ENCODE measurements at places on chromosomes 7 and 10. TPM values are rescaled to one million over a fixed set of nuclear protein-coding genes. Genes with fewer than 3 reads are reported as not detected.

The SLC26A5 gene
- 0.36 TPM for total RNA-seq

The CYP2C19 gene
- not detected for total RNA-seq

DNA sequence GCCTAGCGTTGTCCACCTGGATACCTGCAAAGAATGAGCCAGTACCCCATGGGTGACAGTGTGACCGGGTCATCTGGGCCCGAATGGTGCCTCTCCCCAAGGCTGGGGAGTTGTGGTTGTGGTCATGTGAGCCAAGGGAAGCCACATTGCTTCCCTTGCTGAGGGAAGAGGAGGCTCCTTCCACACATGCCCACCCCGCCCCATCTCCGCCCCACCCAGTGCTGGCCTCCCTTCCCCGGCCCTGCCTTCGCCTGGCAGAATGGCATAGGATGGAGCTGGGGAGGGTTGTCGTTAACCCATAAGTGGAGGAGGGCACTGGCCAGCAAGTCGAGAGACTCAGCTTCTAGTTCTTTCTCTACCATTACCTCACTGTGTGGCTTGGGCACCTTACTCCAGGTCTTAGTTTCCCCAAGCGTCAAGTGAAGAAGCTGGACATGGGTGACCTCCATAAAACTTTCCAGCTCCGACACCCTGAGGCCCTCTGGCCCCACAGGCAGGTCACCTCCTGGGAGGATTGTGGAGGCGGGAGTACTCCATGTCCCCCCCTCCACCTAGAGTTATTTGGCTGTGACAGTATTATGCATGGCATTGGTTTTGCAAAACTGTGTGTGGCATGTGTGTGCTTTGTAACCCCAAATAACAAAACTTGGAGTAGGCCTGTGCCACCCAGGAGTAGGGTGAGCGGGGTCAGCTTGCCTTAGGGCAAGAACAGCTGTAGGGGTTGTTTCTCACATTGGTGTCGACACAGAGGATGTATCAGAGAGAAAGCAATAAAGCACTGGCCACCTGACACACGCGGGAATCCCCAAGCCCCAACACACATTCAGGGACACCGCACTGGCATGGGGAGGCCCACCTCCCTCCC is 90.5 kb upstream of the MACROH2A2 start:
- no peak overlapping the region for H3K27ac ChIP-seq
- H3K4me3 ChIP-seq, result no peak overlapping the region
- no peak for DNase-seq

The INSYN2A gene
- 0.33 TPM for total RNA-seq

The GTF2I gene
- total RNA-seq, result 181 TPM

The DEPP1 gene
- total RNA-seq, result 55.7 TPM

GRCh38 chr10:60348982-60349381 is 40.7 kb downstream of the ANK3 start:
- DNase-seq, result no peak
- no peaks in the 10 kb centered on the region for H3K27me3 ChIP-seq
- H3K36me3 ChIP-seq, result no peaks in the 10 kb centered on the region
- H3K27ac ChIP-seq, result no peak overlapping the region
- H3K4me1 ChIP-seq, result peaks cover 10% of the 10 kb centered on the region

The OR2A1 gene
- 0.14 TPM for total RNA-seq

The GRID1 gene
- total RNA-seq, result 1.1 TPM

DNA sequence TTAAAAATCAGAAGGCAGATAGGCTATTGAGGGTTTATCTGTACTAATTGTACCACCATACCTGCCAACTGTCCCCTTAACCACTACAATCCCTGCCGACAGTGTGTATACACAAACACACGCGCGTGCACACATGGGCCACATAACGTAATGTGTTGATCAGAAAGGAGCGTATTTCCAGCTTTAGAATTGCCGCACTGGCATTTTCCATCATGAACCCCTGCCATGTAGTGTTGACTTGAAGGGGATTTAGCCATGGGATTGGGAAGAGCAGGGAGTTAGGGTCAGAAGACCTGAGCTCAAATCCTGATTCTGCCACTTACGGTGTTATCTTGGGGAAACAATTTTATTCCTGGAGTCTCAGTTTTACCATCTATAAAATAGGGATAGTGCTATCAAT is 158.9 kb downstream of the TCF7L2 start:
- H3K4me3 ChIP-seq, result no peak overlapping the region
- H3K27me3 ChIP-seq, result no peaks in the 10 kb centered on the region
- no peak overlapping the region for H3K27ac ChIP-seq
- H3K4me1 ChIP-seq, result peaks cover 47% of the 10 kb centered on the region
- DNase-seq, result no peak

The LIPN gene
- total RNA-seq, result 1.4 TPM

- H3K36me3 ChIP-seq, result no peaks in the 10 kb centered on the region
- DNase-seq, result no peak
- no peak overlapping the region for H3K27ac ChIP-seq
- H3K4me1 ChIP-seq, result no peaks in the 10 kb centered on the region
- no peak overlapping the region for H3K4me3 ChIP-seq
- H3K27me3 ChIP-seq, result no peaks in the 10 kb centered on the region
Observed at GRCh38 chr7:9846902-9847301, 1126.8 kb upstream of the PHF14 start.

DNA sequence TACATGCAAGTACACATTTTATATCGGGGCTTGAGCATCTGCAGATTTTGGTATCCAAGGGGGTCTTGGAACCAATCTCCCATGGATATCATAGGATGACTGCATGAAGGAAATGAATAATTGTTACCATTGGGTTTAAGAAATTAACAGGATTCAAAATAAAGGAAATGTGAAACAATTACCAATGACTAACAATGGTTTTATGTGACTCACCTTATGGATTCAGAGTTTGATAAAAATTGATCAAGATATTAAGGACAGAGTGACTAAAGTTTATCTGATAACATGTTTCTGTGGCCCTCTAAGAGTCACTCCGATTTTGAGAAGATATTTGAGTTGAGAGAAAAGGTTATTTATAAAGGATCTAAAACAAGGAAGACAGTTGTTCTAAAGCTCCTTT is 93.0 kb upstream of the ODAD2 start:
- H3K36me3 ChIP-seq, result peaks cover 21% of the 10 kb centered on the region
- no peak for DNase-seq

The HOGA1 gene
- total RNA-seq, result 0.71 TPM

- DNase-seq, result no peak
- H3K36me3 ChIP-seq, result no peaks in the 10 kb centered on the region
- H3K4me1 ChIP-seq, result no peaks in the 10 kb centered on the region
- H3K27ac ChIP-seq, result peak overlapping the region; percentile 4
- H3K4me3 ChIP-seq, result no peak overlapping the region
Observed at GRCh38 chr7:139714163-139714901, 63.5 kb downstream of the HIPK2 start.

GRCh38 chr7:26454180-26454579 is 162.5 kb downstream of the SNX10 start:
- no peak for DNase-seq
- no peak overlapping the region for H3K27ac ChIP-seq
- no peaks in the 10 kb centered on the region for H3K4me1 ChIP-seq
- no peaks in the 10 kb centered on the region for H3K36me3 ChIP-seq

The GATA3 gene
- not detected for total RNA-seq

GRCh38 chr10:10699427-10699826 is 318.2 kb upstream of the CELF2 start:
- H3K4me1 ChIP-seq, result no peaks in the 10 kb centered on the region
- H3K36me3 ChIP-seq, result no peaks in the 10 kb centered on the region
- no peak overlapping the region for H3K27ac ChIP-seq

DNA sequence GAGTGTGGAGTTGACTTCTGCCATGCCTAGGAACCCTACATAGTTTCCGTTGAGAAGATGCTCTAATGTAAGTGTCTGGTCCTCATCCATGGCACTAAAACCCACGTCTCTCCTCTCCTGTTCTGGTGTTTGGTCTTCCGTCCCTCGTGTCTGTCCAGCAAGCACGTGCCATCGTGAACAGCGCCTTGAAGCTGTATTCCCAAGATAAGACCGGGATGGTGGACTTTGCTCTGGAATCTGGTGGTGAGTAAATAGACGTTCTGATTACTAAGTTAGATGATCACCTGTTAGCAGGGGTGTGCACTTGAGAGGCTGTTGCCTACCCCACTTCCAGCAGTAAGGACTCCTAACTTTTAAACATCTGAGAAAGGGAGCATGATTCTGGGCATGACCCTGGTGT is 15.1 kb upstream of the GET4 start:
- H3K27me3 ChIP-seq, result no peaks in the 10 kb centered on the region
- H3K36me3 ChIP-seq, result peaks cover 97% of the 10 kb centered on the region
- H3K4me3 ChIP-seq, result no peak overlapping the region
- H3K27ac ChIP-seq, result no peak overlapping the region

GRCh38 chr7:31744294-31744874 is 57.4 kb downstream of the PPP1R17 start:
- H3K36me3 ChIP-seq, result no peaks in the 10 kb centered on the region
- no peaks in the 10 kb centered on the region for H3K4me1 ChIP-seq
- H3K27me3 ChIP-seq, result no peaks in the 10 kb centered on the region

GRCh38 chr10:104434601-104435000 is 81.0 kb downstream of the CFAP58 start:
- no peaks in the 10 kb centered on the region for H3K36me3 ChIP-seq
- no peaks in the 10 kb centered on the region for H3K27me3 ChIP-seq
- H3K4me3 ChIP-seq, result no peak overlapping the region
- no peak for DNase-seq
- H3K27ac ChIP-seq, result no peak overlapping the region

GRCh38 chr7:78020874-78021249 is 222.3 kb downstream of the PHTF2 start:
- no peaks in the 10 kb centered on the region for H3K27me3 ChIP-seq
- no peak overlapping the region for H3K4me3 ChIP-seq
- H3K4me1 ChIP-seq, result no peaks in the 10 kb centered on the region
- no peaks in the 10 kb centered on the region for H3K36me3 ChIP-seq
- peak overlapping the region; percentile 97 for H3K27ac ChIP-seq

- H3K4me1 ChIP-seq, result no peaks in the 10 kb centered on the region
- no peak overlapping the region for H3K27ac ChIP-seq
- H3K27me3 ChIP-seq, result no peaks in the 10 kb centered on the region
- no peaks in the 10 kb centered on the region for H3K36me3 ChIP-seq
- H3K4me3 ChIP-seq, result no peak overlapping the region
Observed at GRCh38 chr7:116062666-116063065, 32.1 kb upstream of the TFEC start.

- H3K27ac ChIP-seq, result peak within 1 kb of the TSS; percentile 69
- H3K36me3 ChIP-seq, result no peaks in the 10 kb centered on the region
- H3K4me3 ChIP-seq, result peak within 1 kb of the TSS; percentile 60
- DNase-seq, result peak; percentile 88
- peaks cover 6% of the 10 kb centered on the region for H3K27me3 ChIP-seq
Observed at GRCh38 chr7:159144758-159145489, at the start of gene VIPR2. Gene VIPR2 (minus strand): TSS chr7:159144867. CDS start chr7:159144771, 96 bp downstream.

GRCh38 chr7:112495156-112495788 is 14.5 kb downstream of the LSMEM1 start:
- no peak overlapping the region for H3K4me3 ChIP-seq
- H3K27me3 ChIP-seq, result no peaks in the 10 kb centered on the region
- no peak overlapping the region for H3K27ac ChIP-seq

The STRA8 gene
- not detected for total RNA-seq

DNA sequence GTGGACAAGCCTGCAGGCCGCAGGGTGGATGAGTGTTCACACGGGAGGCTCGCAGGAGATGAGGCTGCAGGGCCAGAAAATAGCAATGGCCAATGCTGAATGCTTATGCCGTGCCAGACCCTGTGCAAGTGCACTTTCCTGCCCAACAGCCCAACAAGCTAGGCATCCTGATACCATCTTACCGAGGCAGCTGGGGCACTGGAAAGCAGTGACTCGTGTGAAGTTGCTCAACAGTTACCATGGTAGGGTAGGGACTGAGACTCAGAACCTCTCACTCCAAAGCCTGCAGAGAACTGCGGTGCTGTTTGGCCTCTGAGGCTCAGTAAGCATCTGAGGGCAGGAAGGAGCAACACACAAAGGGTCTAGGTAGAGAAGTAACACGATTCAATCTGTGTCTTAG is 43.7 kb downstream of the JAZF1 start:
- no peak overlapping the region for H3K4me3 ChIP-seq
- H3K4me1 ChIP-seq, result peaks cover 91% of the 10 kb centered on the region
- no peaks in the 10 kb centered on the region for H3K27me3 ChIP-seq
- no peak overlapping the region for H3K27ac ChIP-seq
- H3K36me3 ChIP-seq, result no peaks in the 10 kb centered on the region
- DNase-seq, result no peak

- no peak overlapping the region for H3K27ac ChIP-seq
- H3K36me3 ChIP-seq, result no peaks in the 10 kb centered on the region
- no peaks in the 10 kb centered on the region for H3K27me3 ChIP-seq
- DNase-seq, result no peak
- no peak overlapping the region for H3K4me3 ChIP-seq
Observed at GRCh38 chr10:124124123-124124768, 30.8 kb upstream of the CHST15 start.

The ENTPD1 gene
- total RNA-seq, result 28.2 TPM

DNA sequence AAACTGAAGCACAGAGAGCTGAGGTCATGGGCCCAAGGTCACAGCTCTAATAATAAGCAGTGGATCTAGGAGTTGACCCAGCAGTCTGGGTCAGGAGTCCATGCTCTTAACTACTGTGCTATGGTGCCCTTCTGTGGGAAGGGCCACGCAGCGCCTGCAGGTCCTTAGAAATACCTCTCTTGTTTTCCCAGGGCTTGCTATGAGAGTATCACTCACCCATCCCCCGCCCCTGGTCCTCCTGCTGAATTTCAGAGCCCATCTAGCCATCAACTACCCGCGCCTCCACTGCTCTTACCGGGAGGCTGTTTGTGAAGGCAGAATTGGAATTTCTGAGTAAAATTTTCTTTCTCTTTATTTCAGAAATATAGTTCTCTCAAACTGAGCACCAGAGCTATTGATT is 27.3 kb upstream of the CRHR2 start:
- H3K4me3 ChIP-seq, result no peak overlapping the region
- H3K36me3 ChIP-seq, result no peaks in the 10 kb centered on the region
- H3K4me1 ChIP-seq, result no peaks in the 10 kb centered on the region
- no peaks in the 10 kb centered on the region for H3K27me3 ChIP-seq
- DNase-seq, result no peak
- no peak overlapping the region for H3K27ac ChIP-seq

DNA sequence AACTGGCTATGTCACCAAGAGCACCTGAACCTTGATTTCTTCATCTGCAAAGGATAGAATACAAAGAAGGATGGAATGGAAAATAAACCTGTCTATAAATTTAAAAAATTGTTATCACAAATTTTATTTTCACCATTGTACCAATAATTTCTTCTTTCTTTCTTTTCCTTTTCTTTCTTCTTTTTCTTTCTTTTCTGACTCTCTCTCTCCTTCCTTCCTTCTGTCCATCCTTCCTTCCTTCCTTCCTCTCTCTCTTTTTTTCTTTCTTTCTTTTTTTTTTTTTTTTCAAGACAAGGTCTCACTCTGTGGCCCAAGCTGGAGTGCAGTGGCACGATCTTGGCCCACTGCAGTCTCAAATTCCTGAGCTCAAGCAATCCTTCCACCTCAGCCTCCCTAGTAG is 36.6 kb upstream of the SORBS1 start:
- H3K27me3 ChIP-seq, result no peaks in the 10 kb centered on the region
- no peak overlapping the region for H3K4me3 ChIP-seq
- no peak overlapping the region for H3K27ac ChIP-seq
- H3K36me3 ChIP-seq, result no peaks in the 10 kb centered on the region
- H3K4me1 ChIP-seq, result peaks cover 9% of the 10 kb centered on the region
- DNase-seq, result no peak
